ENCODE measurements at places on chromosomes 1 and 21.

- no peak for DNase-seq
Observed at GRCh38 chr1:27526569-27527222, 36.7 kb upstream of the WASF2 start.

- DNase-seq: no peak
Observed at GRCh38 chr1:93331412-93331811, 14.3 kb upstream of the DR1 start.

DNA sequence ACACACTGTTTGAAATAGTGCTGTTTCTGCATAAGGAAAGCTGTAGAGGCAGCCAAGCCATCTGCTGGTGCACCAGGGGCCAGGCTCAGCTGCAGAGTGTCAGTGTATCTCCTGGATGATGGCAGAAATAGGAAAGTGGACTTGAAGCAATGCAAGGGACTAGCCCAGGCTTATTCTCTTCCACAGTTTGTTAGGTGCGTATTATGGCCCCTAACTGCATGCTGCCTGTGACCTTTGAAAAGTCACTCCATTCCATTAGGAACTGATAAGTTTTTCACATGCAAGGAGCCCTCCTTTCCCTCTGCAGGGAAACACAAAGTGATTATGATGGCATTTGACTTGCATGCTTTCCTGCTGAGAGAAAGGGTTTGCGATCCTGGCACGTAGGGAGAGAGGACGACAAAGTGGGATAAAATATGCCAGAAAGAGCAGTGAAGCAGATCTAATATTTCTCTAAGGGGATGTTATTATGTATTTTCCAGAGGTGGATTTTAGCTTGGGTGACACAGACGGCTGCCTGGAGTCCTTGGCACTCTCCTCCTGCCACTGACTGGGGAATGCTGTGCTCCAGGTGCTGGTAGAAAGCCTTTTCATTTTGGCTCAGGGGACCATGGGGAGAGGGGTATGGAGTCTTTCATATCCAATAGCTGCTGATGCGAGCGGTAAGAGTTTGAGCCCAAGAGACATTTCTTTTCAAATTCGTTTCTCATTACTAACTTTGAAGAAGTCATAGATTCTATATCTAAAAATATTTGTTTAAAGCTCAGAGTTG lies 402.1 kb upstream of the B3GALT2 start:
- DNase-seq: no peak

DNA sequence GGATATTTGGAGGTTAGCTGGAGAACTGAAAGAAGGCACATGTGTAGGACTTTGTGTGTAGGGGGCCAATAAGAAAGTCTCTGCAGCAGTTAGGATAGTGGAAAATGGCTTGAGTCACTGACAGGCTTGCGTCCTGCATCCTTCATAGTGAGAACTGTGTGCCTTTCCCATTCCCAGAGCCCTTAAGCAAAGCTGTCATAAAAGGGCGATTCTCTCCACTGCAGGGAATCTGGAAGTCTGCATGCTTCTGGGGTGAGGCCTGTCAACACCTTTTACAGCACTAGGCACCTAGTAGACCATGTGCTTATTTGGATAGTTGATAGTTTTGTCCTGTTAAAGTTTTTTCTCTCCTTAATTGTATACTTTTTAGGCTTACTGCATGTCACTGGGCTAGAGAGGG lies 39.4 kb upstream of the MACF1 start:
- DNase-seq: no peak

GRCh38 chr1:191882870-191883269 lies 275.4 kb upstream of the RGS18 start:
- DNase-seq: no peak

DNA sequence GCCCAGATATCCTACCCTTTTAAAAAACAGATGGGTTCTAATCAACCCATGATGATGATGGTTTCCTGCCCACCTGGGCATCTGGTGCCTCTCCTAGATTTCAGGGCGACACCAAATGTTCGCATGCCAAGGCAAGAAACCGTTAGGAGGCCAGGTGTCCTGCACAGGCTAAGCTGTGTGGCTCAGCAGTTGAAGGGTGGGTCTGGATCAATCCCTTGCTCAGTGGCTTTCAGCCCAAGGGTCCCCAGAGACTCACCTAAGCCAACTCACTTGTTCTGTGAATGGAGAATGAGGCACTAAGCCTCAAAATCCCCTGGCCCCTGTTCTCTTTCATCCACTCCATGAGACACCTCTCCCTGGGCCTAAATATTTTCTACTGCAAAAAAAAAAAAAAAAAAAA lies 169.1 kb upstream of the EDN2 start:
- peak; percentile 34 for DNase-seq

Data from activated naive CD4-positive, alpha-beta T cell treated with anti-CD3 and anti-CD28 coated beads, Interleukin-2, amount 50 U/mL, for 72 hours (primary cell).